ENCODE measurements at places on chromosomes 5 and 9.

DNA sequence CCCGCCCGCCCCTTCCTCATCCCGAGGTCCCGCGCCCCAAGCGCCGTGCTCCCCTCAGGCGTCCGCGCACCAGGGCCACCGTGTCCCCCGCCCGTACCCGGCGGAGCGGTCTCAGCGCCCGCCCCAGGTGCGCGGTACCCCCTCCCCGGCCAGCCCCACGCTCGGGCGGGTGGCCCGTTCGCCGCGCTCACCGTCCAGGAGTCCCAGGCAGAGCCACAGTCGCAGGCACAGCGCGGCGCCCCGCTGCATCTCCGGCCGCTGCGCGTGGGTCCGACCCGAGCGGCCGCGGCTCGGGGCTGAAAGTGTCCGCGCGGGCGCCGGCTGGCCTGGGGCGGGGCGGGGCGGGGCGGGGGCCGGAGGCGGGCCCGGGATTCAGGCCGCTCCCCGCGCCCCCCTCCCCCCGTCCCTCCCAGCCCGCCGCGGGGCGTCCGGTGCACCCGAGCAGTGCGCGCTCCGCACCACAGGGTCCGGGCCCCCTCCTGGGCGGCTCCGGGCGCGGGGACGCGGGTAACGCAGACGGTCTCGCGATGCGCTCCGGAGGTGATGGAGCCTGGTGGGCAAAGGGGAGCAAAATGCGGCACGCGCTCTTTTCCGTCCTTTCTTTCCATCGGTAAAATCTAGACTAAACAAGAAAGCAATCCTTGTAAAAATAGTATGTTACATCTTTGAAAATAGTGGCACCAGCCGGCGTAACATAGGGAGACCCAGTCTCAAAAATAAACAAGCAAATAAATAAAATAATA lies at the start of gene FLT4:
FLT4 (minus strand) TSS at position 304 of the 743 bp plus-strand sequence; CDS start at position 249, 55 bp downstream.
- no peak for DNase-seq

- DNase-seq = no peak
Observed at GRCh38 chr9:95315108-95315746, 2.3 kb downstream of the FANCC start.

DNA sequence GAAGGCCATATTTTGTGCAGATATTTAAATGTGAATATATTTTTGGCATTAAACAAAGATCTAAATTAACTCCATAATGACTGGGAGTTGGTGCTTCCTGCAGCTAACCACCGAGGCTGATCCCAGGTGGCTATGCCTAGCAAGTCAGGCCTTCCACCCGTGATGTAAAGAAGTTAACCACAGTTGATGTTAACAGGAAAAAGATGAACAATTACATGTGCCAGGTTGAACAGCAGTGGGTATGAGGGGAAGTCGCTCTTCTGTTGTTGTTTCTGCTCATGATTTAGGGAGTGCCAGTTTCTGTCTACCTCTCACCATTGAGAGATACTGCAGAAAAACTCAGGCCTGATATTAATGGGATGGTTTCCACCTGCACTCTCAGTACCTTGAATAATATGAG lies 334.3 kb downstream of the EBF1 start:
- no peak for DNase-seq

DNA sequence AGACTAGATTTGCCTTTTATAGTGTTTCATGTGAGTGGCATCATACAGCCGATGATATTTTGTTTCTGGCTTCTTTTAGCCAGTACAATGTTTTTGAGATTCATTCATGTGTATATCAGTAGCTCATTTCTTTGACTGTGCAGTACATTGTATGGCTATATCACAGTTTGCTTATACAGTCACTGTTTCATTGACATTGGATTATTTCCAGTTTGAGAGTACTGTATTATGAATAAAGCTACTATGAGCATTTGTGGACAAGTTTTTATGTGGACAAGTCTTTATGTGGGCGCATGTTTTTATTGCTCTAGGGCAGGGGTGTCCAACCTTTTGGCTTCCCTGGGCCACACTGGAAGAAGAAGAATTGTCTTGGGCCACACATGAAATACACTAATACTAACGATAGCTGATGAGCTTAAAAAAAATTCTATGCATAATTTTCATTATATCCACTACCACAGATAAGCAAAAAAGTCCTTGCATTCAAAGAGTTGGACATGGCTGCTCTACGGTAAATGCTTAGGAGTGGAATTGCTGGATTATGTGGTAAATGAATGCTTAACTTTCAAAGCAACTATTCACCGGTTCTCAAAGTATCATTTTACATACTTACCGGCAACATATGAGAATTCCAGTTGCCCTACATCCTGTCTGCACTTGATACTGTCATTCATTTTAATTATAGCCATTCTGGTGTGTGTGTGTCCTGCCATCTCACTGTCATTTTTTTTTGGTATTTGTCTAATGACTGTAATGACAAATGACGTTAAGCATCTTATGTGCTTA lies 177.8 kb downstream of the RGS3 start:
- no peak for DNase-seq

- no peak for DNase-seq
Observed at GRCh38 chr5:14356305-14356704, 213.2 kb downstream of the TRIO start.

- DNase-seq = no peak
Observed at GRCh38 chr9:36877239-36877638, 156.8 kb downstream of the PAX5 start.

- DNase-seq = no peak
Observed at GRCh38 chr9:78547831-78548230, 250.9 kb downstream of the PSAT1 start.

GRCh38 chr9:115335439-115335838 lies 217.5 kb upstream of the TNC start:
- no peak for DNase-seq

DNA sequence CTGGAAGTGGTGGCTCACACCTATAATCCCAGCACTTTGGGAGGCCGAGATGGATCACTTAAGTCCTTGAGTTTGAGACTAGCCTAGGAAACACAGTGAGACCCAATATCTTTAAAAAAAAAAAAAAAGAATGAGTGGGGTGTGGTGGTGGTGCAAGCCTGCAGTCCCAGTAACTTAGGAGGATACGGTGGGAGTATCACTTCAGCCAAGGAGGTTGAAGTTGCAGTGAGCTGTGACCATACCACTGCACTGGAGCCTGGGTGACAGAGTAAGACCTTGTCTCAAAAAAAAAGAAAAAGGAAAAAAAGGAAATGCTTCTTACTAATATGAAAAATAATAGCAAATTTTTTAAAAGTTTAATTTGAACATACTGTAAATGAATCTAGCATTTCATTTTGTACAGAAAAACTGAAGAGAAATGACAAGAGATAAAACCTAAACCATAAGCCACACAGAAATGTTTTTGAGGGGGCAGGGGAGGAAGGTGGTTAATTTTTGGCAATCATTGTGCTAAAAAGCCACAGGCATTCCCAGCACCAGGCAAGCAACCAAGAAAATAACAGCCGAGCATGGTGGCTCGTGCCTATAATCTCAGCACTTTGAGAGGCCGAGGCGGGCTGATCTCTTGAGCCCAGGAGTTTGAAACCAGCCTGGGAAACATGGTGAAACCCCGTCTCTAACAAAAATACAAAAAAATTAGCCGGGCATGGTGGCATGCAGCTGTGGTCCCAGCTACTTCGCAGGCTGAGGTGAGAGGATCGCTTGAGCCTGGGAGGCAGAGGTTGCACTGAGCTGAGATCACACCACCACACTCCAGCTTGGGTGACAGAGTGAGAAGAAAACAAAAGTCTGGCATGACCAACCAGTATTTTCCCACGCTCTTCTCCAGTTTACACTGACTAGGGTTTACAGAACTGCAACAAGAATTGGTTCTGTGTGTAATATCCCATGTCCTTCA lies 114.5 kb upstream of the NR5A1 start:
- peak; percentile 3 for DNase-seq

Measured in Calu3 (cell line).